Activated CD4-positive, alpha-beta T cell treated with anti-CD3 and anti-CD28 coated beads, Interleukin-2, Interleukin-4, amounts not matched to agents 100 ng/mL and 50 ng/mL, durations not matched to agents 16 hours and 8 hours (primary cell): ENCODE measurements at places on chromosomes 2 and 18.

- DNase-seq, result no peak
Measured at GRCh38 chr2:198056836-198057235, 252.4 kb downstream of the PLCL1 start.

- DNase-seq, result no peak
Measured at GRCh38 chr2:239876271-239876947, 148.7 kb downstream of the NDUFA10 start.

DNA sequence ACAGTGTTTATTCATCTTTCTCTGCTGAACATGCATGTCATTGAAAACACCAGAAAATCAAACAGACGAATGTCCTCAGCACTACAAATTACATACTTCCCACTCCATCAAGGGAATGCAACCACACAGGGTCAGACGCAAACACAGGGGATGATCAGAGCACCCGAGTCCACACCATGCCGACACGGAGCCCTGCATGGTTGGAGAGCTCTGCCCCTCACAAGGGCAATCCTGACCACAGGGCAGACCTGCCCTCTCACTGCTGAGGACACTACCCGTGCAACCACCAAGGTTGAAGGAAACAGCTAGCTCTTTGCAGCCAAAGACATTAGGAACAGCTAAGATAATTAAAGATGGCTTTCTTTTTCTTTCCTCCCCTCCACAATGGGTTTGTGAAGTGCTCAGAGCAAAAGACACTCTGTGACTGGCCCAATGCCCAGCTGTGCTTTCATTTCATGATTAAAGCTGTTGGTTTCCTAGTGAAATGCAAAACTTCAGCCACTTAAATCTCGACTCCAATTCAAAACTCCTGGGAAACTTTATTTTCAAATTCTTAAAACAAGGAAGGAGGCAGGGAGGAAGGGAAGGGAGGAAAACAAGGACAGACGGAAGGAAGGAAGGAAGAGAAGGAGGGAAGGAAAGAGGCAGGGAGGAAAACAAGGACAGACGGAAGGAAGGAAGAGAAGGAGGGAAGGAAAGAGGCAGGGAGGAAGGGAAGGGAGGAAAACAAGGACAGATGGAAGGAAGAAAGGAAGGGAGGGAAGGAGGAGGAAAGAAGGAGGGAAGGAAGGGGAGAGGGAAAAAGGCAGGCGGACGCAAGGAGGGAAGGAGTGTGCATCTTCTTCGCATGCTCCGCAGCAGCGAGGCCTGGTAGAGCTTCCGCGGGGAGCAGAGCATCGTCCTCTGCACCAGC is 65.8 kb downstream of the NDUFA10 start:
- DNase-seq, result no peak

DNA sequence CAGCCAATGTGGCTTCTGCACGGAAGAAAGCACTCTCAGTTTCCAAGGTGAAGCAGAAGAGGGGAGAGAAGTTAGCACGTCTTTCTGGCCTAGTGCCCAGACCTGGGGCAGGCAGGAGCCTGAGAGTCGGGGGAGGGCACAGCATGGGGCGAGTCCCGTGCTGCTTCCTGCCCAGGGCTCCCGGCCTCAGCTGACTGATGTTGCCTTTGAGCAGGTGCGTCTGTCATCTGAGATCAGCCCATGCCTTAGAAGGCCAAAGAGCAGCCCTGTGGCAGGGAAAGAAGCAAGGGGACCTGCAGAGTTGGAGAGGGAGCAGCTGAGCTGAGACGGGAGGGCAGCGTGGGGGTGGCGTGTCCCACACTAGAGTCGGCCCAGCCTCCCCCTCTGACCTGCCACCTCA is 3.3 kb downstream of the KCNIP3 start:
- DNase-seq, result no peak

GRCh38 chr2:240074545-240074944 is 21.2 kb upstream of the OR6B3 start:
- DNase-seq, result no peak

GRCh38 chr18:3447895-3448837 is 1.8 kb upstream of the TGIF1 start:
- peak; percentile 92 for DNase-seq

DNA sequence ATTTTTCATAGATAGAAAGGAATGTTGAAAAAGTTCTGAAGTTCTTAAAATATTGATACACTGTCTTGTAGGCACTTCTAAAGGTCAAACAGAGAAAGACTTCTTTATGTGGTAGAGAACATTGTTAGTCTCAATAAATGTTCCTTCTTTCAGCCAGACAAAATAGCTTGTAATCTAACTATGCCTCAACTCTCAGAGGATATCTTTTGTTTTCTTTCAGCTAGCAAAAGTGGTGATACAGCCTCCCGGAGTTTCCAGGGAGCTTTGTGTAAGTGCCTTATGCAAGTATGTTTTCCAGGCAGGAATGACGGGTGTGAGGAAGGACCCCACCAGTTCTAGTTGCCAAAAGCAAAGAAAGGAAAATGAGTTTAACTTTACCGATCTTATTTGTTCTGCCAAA is 452.1 kb upstream of the ST6GAL2 start:
- DNase-seq, result no peak

DNA sequence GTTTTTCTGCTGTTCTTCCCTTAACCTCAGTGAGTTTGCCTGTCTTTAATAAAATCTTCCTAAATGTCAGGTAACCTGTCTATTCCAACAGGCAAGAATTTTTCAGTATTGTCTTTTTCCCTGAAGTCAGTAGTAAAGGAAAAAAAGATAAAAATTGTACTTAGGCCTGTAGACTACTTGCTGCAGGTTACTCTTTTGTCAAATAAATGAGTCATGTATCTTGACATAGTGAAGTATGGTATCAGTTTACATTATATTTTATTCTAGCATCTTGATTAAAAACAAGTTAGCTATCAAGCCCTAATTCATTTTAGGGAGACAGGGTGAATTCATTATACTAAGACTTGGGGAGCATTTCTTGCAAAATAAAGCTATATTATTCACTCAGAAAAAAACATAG is 59.8 kb downstream of the ITGA4 start:
- DNase-seq, result no peak

DNA sequence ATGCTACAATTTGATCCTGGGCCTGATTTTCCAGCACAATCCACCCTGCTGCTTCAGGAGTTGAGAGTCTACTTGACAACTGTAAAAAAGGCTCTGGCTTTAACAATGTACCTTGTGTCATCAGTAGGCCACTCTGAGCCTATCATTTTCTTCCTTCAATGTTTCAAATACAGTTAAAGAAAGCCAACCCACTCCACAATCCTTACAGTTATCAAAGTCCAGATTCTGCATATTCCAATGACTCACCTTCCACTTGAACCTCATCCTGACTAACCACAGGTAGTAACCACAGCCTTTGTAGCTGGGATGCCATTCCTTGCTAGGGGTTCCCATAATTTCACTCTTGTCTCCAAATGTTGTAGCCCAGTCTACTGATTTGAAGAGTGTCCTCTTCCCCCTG is 35.5 kb upstream of the AQP4 start:
- DNase-seq, result no peak

- DNase-seq, result no peak
Measured at GRCh38 chr18:2903006-2903405, 56.2 kb downstream of the EMILIN2 start.

DNA sequence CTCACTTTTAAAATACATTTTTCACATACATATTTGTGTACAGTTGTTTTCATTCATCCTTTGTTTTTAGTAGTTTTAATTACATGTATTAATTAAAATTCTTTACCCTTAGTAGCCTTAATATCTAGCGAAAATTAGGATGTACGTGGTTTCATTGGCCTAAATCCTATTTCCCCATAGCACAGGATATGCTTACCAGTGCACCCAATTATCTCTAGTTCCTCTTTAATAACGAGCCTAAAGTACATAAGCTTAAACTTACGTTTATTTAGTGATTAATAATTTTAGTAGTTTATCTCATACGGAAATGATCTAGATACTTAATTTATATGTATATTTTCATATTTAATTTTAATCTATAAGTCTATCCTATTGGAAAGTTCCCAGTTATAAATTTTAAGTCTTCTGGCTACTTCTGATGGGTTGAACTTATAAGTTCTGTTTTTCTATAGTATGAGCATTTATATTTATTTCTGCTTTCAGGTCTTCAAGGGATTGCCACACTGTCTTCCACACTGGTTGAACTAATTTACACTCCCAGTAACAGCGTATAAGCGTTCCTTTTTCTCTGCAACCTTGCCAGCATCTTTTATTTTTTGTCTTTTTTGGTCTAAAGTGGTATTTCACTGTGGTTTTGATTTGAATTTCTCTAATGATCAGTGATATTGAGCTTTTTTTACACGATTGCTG is 21.4 kb upstream of the RUFY4 start:
- DNase-seq, result no peak

DNA sequence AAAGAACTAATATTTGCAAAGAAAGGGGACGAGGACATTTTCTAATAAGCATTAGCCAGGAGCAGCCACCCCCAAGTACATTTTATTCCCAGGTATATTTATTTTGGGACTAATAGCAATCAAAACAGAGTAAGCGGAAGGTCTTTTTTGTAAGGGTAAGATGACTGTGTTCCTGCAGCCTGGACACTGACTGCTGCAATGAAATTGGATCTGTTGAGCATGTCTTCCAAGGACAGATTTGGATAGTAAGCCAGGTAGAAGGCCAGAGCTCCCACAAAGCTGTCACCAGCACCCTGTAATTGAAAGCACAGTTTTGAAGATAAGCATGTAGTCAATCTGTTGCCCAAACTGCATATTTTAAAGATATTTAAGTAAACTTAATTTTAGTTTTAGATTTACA is 10.0 kb downstream of the MRPL33 start:
- DNase-seq, result no peak

GRCh38 chr18:66728951-66729350 is 125.1 kb upstream of the CDH19 start:
- DNase-seq, result no peak

GRCh38 chr2:113064281-113064680 is 3.5 kb upstream of the IL1F10 start:
- DNase-seq, result no peak

DNA sequence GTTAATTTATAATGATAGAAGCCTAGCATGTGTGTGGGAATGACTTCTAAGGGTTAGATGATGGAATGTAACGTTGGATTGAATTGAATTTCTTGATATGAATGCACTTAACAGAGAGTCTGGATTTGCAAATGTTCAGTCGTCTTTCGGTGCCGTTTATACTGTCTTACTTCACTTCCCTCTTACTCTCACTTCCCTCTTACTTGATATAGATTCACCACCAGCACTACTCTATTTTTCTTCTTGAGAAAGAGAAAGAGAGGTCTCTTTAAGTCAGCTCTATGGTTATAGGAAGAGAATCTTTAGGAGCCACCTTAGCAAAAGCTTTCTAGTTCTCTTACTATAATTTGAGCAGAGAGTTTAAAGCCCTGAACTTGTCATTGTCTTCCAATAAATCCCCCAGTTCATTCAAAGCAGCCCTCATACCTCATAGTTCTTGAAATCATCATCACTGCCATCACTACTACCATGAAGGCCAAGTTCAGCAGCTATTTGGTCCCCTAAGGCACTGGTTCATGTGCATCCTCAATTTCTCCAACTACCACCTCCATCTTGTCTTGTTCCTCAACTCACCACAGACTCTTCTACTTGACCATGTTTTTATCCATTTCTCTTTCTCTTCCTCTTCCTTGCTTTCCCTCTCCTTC is 501.7 kb upstream of the TCF4 start:
- no peak for DNase-seq

DNA sequence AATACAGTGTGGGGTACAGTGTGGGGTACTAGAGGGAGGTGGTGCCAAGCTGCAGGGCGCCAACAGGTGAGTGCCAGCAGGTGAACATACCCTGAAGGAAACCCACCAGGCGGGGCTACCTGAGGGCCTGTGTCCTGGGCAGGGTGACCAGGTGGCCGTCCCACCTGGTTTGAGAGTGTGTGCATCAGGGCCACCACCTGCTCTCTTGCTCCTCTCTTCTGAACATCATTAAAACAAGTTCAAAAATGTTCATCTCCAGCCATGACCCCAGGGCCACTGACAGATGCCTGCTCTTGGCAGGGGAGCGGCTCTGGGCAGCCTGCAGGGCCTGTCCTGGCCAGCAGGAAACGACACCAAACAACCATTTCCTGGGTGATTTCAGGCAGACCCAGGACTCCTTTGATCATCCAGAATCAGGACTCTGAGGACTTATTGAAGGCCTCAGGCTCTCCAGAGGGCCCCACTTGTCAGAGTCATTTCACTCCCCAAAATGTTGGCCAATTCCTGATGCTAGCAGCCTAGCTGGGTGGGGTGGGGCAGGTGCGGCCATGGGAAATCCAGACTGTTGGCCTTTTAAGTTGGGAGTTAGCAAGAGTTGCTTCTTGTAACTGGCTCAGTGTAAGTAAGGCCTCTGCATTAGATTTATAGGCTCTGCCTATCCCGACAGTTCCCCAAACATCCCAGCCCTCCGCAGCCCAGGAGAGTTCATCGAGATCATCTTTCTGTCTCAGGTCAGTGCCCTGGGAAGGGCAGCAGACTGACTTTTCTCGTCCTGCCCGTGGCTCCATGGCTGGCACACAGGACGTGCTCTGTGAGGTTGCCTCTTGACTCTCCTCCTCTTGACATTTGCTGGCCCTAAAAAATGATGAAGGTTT is 111.5 kb upstream of the ZNF236 start:
- DNase-seq, result no peak

DNA sequence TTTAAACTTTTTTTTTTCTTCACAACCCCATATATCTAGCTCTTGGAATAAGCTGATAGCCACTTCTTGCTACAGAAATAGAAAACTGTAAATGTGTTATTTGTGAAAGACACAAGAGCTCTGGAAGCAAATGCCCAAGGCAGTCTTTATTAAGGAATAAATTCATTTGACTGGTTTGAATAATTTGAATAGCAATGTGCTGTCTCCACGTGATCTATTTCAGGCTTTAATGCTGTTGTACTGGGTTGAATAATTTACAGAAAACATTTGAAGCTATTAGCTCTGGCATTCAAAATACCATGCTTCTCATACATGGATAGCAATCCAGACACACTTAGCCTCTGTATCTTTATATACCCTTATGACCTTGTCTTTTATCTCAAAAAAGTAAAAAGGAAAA is 366.7 kb upstream of the KCNJ3 start:
- no peak for DNase-seq

DNA sequence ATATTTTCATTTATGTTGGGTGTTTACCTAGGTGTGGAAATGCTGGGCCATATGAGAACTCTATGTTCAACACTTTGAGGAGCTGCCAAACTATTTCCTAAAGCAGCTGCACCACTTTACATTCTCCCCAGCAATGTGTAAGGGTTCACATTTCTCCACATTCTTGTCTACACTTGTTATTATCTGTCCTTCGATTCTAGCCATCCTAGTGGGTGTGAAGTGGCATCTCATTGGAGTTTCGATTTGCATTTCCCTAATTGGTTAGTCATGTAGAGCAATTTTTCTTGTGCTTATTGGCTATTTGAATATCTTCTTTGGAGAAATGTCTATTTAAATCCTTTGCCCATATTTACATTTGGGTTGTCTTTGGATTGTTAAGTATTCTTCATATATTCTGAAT is 21.9 kb downstream of the RNF144A start:
- DNase-seq, result no peak

GRCh38 chr2:241769819-241770184 is 6.8 kb upstream of the GAL3ST2 start:
- no peak for DNase-seq
